ENCODE measurements at places on chromosomes 2 and 18.

DNA sequence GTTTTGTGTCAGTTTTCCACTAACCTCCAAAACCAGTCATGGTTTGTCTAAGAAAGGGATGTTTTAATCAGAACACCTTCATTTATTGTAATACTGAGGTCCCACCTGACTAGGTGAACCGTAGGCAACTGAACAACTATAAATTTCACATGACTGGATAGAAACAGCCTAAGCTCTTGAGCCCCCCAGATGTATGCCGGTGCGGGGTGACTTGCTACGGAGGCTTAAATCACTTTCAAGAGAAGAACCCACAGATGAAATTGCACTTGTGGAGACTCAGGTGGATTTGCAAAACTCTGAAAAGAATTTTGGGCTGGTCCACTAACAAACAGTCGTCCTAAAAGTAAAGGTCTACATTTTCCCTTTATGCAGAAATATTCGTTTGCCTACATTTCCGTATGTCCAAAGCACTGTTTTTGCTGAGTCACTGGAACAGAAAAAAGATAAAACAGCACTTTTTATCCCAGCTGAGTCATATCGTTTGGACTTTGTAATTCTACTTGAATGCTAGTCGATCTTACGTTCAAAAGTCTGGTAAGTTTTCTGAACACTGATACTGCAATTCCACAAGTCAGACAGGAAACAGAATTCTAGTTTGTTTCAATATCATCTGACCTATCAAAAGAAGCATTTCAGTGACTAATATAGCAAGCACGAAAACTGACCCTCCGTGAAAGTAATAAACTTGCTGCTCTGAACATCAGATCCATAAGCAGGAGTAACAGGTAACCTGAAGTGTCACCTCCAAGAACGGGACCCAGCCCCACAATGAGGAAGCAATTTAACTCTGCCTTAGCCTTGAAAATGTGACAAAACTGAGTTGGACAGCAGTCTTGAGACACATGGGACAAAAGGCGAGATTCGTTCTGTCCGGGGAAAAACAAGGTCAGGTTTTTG lies 18.1 kb downstream of the ZNF516 start:
- peak; percentile 35 for DNase-seq

DNA sequence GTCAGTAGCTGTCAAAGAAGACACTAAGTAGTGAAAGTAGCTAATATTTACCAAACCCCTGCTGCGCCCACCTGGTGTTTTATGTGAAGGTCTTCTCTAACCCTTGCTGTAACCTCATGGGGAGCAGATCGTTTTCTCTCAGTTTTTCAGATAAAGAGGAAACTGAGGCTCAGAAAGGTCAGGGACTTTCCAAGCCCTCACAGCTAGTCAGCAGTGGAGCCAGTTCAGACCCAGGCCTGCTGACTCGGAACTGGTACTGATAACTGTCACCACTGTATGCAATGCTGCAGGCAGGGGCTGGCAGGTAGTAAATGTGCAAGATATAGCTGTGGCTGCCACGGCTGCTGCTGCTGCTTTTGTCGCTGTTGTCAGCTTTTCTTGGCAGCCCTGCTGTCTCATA lies 69.1 kb downstream of the LRRFIP1 start:
- DNase-seq = no peak

GRCh38 chr18:46867367-46868143 lies 49.8 kb downstream of the PIAS2 start:
- no peak for DNase-seq

- DNase-seq = no peak
These were observed 149.2 kb upstream of the NCK2 start for GRCh38 chr2:105595536-105595935.

DNA sequence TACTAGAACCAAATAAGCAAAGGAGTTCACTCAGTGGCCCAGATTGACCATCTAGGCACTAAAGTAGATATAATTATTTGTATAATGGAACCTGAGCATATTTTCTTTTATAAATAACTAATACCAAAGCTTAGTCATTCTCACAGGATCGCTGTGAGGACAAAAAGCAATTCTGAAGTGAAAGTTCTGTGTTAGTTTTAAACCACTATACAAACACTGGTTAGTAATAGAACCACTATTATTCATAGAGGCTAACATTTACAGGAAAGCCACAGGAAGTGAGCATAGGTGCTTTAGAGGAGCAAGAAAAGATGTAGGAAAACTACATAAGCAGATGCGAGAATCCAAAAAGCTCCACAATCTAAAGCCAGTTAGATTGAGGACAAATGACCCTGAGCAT lies 364.7 kb downstream of the XIRP2 start:
- no peak for DNase-seq
